Adrenal gland (tissue), 19 donors: ENCODE measurements at places on chromosomes 3 and 15.

DNA sequence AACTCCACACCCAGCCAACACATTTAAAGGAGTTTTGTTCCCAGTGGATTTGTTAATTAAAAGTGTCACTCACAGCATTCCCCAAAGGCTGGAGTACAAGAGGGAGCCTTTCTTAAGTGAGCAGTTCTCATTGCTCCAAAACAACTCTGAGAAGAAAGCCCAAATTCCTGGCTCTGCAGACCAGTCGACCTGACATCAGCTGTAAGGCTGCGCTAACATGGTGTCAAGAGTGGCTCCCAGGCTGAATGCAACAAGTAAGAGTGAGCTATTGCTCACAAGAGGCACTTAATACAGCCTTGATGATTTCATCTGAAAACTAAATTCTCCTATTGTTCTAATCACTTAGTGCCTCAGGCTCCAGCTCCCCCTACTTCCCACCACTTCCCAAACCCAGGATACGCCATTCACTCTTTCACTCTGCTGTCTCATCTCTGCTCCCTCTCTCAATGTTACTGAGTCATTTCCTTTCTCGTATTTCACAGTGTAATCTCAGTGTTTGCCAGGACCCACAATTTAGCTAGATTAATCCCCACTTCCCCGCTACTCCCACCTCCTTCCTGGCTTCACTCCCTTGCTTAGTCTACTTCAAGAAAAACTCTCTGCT is 81.8 kb downstream of the WWTR1 start:
- H3K27me3 ChIP-seq, result no peaks in the 10 kb centered on the region
- peak overlapping the region; percentile 80 for H3K27ac ChIP-seq
- no peaks in the 10 kb centered on the region for H3K36me3 ChIP-seq
- DNase-seq, result peak; percentile 45
- H3K4me1 ChIP-seq, result peaks cover 21% of the 10 kb centered on the region

DNA sequence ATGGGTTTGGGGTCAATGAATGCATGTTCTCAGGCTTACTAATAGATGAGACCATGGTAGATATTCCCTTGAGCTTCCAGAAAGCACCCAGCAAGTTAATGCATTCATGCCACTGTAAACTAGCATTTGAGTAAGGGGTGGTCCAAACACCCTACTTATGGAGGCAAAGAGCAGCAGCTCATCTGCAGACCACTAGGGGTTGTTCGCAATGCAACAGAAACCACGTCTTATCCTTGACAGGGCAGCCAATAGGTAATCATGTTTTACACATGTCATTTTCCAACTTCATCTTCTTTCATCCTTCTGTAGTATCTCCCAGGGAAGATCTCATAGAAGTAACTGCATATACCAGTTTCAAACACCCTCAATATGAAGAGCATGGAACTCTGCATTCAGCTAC is 330.2 kb downstream of the RORA start:
- H3K27me3 ChIP-seq, result no peaks in the 10 kb centered on the region
- no peak overlapping the region for H3K27ac ChIP-seq
- peaks cover 9% of the 10 kb centered on the region for H3K4me1 ChIP-seq
- DNase-seq, result no peak
- H3K4me3 ChIP-seq, result no peak overlapping the region

- no peaks in the 10 kb centered on the region for H3K36me3 ChIP-seq
- no peaks in the 10 kb centered on the region for H3K27me3 ChIP-seq
- DNase-seq, result no peak
- peaks cover 5% of the 10 kb centered on the region for H3K4me1 ChIP-seq
- peak overlapping the region; percentile 9 for H3K27ac ChIP-seq
Observed at GRCh38 chr3:10600726-10601125, 95.3 kb upstream of the ATP2B2 start.

GRCh38 chr3:52469001-52469400 is 13.6 kb downstream of the NISCH start:
- H3K27ac ChIP-seq, result peak overlapping the region; percentile 43
- no peak for DNase-seq
- peaks cover 49% of the 10 kb centered on the region for H3K4me1 ChIP-seq

DNA sequence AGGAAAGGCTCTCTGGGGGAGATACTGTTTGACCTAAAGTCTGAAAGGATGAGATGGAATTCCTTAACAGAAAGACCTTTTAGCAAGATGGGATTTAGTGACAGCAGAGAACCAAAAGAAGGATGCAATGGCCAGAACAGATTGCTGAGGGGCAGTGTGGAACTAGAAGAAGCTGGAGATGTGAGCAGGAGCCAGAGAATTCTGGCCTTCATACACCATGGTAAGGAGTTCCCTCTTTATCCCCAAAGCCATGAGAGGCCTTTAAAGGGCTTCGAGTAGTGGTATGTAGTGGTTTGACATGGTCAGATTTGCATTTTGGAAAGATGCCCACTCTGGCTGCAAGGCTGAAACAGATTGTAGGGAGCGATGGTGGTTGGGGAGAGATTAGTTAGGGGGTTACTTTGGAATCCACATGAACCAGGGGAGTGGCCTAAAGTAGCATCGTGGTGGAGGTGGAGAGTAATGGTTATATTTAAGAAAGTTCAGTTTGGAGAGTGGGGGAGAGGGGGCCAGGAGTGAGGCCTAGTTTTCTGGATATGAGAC is 34.0 kb upstream of the NPHP3 start:
- no peaks in the 10 kb centered on the region for H3K4me1 ChIP-seq
- H3K27me3 ChIP-seq, result peaks cover 5% of the 10 kb centered on the region
- no peak overlapping the region for H3K4me3 ChIP-seq
- DNase-seq, result no peak

DNA sequence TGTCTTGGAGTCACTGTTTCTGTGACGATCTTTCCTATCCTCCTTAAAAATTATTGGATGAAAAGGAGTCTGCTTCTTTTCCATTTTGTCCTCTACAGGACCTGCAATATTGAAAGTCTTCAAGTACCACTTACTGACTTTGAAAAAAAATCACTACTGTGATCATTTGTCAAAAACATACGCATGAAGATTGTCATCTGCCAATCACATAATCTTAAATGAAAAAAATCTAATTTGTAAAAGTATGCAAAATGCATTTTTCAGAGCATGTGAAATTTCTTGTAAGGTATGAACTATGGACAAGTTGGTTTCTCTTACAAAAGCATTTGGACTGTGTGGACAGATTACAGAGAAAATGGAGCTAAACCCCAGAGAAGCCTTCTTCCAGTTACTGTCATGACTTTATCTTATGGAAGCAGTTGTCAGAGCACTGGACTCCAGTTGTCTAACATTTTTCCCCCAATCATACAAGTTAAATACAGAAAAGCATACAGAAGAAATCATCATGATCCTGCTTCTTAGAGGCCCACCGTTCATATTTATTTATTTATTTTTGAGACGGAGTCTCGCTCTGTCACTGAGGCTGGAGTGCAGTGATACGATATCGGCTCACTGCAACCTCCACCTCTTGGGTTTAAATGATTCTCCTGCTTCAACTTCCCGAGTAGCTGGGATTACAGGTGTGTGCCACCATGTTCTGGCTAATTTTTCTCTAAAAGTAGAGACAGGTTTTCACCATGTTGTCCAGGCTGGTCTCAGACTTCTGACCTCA is 3.4 kb upstream of the PXK start:
- no peaks in the 10 kb centered on the region for H3K27me3 ChIP-seq
- DNase-seq, result no peak
- peaks cover 15% of the 10 kb centered on the region for H3K4me1 ChIP-seq
- H3K27ac ChIP-seq, result no peak overlapping the region
- no peaks in the 10 kb centered on the region for H3K36me3 ChIP-seq
- no peak overlapping the region for H3K4me3 ChIP-seq
